Cortex of kidney (tissue), 1 donor: ENCODE measurements at places on chromosomes 16 and 17.

- no peak for DNase-seq
These were observed 6.7 kb downstream of the PCGF2 start for GRCh38 chr17:38741461-38741860.

- DNase-seq, result no peak
These were observed 62.8 kb upstream of the GCSH start for GRCh38 chr16:81158964-81159363.

- no peak for DNase-seq
These were observed 204.0 kb downstream of the XYLT1 start for GRCh38 chr16:17266608-17267313.

GRCh38 chr16:22225060-22225459, 19.0 kb downstream of the EEF2K start:
- no peak for DNase-seq

DNA sequence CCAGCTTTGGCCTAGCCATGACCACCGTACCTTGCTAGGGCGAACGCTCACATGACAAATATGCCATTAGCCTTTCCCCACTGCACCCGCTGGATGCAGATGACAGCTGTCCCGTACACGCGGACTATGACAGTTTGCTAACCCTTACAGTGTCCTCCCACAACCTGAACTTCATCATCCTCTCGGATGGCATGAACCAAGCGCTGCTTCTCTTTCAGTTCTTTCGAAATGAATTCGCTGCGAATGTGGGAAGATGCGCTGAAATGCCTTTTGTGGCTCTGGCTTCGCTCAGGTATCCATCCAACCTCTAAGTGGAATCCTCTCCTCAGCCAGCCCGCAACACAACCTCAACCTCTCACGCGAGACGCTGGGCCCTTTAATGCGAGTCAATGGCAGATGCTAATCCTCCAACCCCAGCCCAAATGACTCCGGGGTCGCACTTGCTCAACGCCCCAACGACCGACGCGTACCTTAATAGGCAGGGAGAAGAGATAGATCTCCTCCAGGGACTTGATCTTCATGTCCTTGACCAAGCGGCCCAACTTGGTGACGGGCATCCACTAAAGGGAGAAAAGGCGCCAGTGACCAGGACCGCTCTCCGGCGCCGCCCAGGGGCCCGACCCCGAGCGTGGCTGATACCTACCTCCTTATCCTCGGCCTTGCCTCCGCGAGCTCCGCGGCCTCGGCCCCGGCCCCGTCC, 670 bp downstream of the RPS2 start:
- DNase-seq, result no peak

- DNase-seq, result no peak
These were observed 12.5 kb downstream of the NOB1 start for GRCh38 chr16:69741951-69742904.

GRCh38 chr17:5715478-5715877, 131.2 kb upstream of the NLRP1 start:
- no peak for DNase-seq
